ENCODE measurements at places on chromosomes 3 and 15.

GRCh38 chr15:41424809-41425208, 7.9 kb downstream of the RTF1 start:
- DNase-seq = no peak

GRCh38 chr3:42133500-42134298, 42.5 kb downstream of the TRAK1 start:
- no peak for DNase-seq

- peak; percentile 40 for DNase-seq
These were observed 19.0 kb upstream of the DLG1 start for GRCh38 chr3:197317250-197317963.

DNA sequence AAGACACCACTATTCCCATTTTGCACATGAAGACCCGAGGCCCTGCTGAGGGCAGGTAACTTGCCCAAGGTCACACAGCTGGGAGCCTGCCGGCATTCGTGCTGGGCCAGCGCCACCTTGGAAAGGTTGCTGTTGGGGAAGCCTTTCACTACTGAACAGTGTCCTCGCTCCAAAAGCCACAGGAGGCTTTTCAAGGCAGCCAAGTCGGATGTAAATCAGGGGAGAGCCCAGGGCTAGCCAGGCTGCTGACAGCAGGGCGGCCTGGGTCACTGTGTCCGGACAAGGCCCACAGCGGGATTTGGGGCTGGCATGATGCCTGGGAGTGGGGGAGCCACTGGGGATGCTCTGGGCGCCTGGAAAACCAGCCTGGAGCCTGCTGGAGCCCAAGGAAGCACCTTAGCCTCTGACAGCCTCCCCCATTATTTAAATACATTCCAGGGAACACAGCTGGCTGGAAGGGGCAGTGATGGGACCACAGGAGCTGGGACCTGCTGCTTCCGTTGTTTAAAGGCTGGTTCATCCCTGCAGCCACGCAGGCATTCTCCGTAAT, 10.5 kb downstream of the SLC6A6 start:
- DNase-seq = no peak

DNA sequence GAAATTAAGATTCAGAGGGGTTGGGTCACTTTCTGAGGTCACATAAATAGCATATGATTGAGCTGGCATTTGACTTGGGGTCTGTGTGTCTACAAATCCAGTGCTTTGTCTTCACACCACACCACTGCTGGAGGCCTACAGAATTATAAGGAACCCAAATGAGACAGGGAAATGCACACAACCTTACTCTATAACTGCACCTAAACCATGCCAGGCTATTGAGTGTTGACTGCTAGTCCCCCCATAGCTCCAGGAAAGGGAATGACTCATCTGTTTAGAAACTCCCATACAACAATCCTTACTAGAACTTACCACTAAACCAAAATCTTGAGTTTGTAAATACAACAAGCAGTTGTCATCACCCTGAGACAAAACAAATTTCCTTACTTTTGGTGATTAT, 16.9 kb upstream of the TSC22D2 start:
- peak; percentile 64 for DNase-seq

DNA sequence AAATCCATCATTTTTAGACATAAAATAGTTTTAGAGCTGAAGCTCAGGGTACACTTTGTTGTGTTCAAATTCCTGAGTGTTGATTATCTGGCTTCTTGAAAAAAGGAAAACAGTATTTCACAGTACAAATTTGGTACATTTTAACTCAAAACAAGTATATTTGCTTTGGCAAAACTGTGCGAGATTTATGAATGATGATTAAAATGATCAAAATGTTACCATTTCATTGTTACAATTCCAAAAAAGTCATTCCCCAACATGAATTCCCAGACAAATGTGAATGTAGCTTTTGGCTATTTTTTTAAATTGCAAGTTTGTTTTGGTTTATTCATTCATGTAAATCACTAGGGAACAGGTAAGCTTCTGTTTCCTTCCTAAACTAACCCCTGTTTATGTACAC, 347.4 kb upstream of the DCBLD2 start:
- peak; percentile 70 for DNase-seq

DNA sequence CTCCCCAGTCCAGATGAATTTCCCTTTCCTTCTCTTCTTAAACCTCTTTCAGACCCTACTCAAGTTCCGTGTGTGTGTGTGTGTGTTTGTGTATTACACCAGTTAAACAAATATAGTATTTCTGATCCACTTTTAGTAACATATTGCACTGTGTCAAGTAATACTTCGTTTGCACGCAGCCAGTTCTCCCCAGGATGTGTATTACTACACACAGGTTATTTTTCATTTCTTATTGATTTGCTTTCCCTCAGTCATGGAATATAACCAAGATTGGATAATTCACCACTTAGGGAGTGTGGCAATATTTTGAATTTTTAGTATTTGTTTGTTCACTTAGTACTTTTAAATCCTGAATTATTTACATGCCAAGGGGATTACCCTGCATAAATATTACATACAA, 667.0 kb downstream of the NR2F2 start:
- no peak for DNase-seq

- DNase-seq = no peak
These were observed 92.4 kb downstream of the KBTBD8 start for GRCh38 chr3:67090474-67090873.

DNA sequence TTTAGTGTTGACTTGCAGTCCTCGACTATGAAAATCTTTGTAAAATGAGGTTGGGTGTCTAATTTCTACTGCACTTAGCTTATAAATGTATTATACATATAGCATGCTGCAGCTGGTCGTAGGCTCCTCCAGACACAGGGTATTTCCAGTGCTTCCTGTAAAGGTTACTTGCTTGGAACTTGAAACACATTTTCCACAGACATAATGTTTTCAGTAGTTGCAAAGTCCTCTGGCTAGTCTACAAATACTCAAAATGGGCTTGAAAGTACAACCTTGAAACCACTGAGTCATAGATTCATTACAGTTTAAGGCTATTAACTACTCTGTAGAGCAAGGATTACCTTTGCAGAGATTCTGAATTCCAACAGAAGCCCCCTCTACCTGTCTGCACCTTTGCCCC, 464.1 kb downstream of the RAP2B start:
- DNase-seq = no peak

- DNase-seq = peak; percentile 68
These were observed 2.3 kb downstream of the CHRNA3 start for GRCh38 chr15:78618490-78618934.

DNA sequence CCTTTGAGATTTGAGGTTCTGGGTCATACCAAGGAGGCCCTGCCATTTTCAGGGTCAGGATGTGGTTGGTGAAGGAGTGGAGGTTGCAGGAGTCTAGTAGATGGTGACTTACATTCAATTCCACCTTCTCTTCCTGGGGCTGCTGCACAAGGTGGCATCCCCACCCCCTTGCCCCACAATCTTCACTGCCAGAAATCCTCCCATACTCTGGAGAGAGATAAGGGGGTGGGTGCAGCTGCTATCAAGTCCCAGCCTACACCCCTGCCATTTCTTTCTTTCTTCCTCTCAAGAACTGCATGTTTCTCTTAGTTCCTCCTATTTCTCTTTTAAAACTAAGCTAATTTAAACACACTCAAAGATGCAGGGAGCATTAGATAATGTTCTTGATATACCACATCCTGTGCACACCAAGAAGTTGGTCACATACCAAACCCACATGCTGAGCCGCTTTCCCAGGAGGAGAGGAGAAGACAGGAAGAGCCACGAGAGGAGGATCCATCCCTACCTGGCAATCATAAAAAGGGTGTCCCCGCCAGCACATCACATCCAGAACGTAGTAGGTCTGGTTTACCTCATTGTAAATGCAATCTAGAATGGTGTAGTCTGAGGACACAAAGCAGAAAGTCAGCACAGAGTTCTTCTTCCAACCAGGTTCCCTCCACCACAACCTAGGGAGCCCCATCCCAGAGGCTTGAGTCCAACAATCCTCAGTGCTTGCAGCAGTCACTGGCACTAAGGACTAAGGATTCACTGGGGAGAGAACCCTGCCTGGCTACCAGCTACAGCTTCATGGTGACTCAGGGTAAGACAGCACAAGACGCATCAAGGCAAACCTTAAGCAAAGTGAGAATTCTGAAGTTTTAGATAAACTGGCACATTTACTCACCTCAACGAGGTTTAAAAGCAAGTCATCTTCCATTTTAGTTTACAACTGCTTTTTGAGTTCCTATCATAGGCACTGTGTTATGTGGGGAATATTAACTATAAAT, 18.5 kb downstream of the SNUPN start:
- DNase-seq = no peak
